AG09309 (cell line): ENCODE measurements at places on chromosomes 6 and 20.

DNA sequence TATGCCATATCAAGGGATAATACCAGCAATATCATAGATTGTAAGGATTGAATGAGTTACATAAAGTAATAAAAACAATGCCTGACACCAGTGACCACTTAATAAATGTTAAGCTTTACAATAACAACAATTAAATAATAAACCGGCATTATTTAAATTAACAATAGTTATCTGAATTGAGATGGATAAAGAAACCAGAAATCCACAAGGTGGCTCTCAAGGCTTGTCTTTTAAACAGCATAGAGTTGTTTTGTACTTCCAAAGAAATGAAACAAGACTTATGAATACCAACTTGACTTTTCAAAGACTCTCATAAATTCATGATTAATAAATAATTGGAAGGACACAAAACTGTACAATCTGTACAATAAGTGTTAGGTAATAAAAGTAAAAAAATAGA, 203.1 kb downstream of the ASCC3 start:
- no peak for DNase-seq

- no peak for DNase-seq
These were observed 58.8 kb upstream of the LTV1 start for GRCh38 chr6:143784316-143784715.

GRCh38 chr20:51199920-51200319, 177.0 kb upstream of the KCNG1 start:
- DNase-seq = no peak

GRCh38 chr6:129236001-129236517, 353.1 kb downstream of the LAMA2 start:
- DNase-seq = no peak

GRCh38 chr6:166325383-166326042, 16.8 kb downstream of the SFT2D1 start:
- no peak for DNase-seq

- no peak for DNase-seq
These were observed 66.0 kb downstream of the ZBTB2 start for GRCh38 chr6:151325075-151326050.

- DNase-seq = no peak
These were observed 18.3 kb downstream of the CAPN11 start for GRCh38 chr6:44176762-44177509.

DNA sequence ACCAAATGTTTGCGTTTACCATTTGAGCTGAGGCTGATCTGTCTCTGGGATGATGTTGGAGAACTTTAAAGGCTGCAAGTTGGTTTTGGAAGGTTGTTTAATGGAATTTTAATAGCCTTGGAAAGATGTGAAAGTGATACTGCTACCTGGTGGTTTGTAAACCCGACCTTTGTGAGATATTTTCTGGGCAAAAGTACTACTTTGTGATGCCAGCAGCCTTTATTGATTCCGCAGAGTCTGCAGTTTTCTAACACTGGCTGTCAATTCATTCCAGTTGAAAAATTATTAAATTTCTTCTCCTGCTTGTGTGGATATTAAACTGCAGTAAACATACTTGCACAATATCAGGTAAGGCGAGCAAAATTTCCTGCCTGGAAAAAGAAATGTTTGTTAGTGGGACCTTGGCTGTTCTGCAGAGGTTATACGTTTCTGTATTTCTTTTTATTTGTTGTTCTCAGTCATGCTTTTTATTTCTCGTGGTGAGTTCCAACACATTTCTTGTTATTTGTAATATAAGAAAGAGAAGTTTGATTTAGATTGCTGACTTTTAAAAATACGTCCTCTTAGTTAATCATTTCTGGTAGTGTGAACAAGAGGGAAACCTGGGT, 322.5 kb downstream of the CDKAL1 start:
- DNase-seq = no peak

- no peak for DNase-seq
These were observed 539.2 kb downstream of the GRIK2 start for GRCh38 chr6:101932704-101933103.

DNA sequence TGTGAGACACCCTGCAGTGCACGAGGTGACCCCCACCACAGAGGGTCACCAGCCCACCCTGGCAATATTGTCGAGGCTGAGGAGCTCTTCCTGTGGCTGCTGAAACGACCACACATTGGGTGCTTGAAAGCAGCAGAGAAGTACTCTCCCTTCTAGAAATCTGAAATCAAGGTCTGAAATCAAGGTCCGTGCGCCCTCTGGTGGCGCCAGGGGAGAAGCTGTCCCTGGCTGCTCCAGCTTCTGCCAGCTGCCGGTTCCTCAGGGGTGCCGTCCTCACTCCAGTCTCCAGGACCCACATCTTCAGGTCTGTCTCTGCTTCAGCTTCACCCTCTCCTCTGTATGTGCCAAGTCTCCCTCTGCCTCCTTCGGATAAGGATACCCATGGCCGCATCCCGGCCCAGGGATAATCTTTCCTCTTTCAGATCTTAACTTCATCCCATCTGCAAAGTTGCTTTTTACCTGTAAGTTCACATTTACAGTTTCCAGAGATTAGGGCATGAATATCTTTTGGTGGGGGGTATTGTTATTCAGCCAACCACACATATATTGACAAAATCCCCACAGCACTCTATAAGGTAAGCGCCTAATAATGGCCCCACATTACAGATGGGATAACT, 108.3 kb upstream of the PHACTR3 start:
- DNase-seq = peak; percentile 11

DNA sequence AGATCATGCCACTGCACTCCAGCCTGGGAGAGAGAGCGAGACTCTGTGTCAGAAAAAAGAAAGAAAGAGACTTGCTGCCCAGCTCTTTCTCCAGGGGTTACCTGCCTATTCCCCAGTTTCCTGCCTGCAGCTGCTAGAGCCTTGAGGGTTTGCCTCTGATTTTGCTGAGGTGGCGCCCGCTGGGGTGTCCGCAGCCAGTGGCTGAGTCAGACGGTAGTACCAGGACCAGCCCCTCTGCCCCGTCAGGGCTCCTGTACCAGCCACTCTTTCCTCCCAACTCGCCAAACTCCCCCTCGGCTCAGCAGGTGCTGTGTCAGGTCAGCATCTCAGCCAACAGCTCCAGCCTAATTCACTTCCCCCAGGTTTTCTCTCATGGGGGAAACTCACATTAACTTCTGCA, 7.4 kb upstream of the LSM14B start:
- DNase-seq = no peak

- no peak for DNase-seq
These were observed 116.6 kb downstream of the CBLN4 start for GRCh38 chr20:55888685-55889084.

DNA sequence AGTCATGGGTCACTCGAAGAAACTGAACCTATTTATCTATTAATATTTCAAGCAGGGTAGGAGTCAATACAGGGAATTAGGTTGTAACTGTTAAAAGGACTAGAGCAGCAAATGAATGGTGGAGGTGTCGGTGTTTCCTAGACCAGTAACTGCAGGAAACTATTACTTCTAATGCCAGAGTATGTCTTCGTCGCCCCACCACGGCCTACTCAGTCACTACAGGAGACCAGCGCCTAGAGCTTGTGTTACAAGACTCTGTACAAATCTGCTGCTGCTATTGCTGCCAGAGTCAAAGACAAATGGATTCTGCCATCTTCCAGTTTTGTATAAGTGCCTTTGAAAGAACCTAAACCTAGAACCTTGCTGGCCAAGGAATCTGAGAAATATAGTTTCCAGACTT, 343.9 kb downstream of the SOX4 start:
- no peak for DNase-seq

DNA sequence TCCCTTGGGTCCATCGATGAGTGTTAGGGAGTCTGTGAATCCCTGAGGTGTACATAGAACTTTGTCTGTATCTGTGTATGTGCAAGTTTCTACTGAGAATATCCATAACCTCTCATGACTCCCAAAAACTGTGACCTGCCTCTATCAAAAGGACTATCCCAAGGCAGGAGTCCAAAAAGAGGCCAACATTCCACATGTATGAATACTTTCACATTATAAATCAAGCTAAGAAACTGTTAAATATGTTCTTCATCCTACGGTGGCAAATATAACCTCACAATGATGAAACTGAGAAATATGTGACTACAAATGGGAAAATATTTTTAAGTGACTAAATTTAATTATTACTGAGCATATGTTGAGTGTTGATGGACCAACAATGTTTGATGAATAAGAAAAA, 16.1 kb upstream of the STX11 start:
- no peak for DNase-seq

DNA sequence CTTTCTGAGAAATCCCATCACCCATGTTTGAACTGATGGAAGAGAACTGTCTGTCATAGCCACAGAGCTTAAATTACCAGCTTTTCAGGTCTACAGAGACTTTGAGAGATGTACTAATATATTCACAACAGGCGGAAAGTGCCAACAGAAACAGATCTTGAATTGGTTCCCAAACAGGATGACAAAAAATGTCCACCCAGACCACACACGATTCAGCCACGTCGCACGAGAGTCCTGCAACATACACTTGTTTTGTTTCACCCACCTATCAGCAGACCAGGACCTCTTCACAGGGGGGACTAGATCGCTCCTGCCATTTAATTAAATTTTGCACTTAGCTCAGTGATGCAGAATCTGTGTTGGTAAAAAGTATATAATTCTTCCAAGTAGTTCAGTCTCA, 187.1 kb upstream of the CEP162 start:
- no peak for DNase-seq

- DNase-seq = no peak
These were observed 110.0 kb downstream of the GPX5 start for GRCh38 chr6:28635547-28636158.

DNA sequence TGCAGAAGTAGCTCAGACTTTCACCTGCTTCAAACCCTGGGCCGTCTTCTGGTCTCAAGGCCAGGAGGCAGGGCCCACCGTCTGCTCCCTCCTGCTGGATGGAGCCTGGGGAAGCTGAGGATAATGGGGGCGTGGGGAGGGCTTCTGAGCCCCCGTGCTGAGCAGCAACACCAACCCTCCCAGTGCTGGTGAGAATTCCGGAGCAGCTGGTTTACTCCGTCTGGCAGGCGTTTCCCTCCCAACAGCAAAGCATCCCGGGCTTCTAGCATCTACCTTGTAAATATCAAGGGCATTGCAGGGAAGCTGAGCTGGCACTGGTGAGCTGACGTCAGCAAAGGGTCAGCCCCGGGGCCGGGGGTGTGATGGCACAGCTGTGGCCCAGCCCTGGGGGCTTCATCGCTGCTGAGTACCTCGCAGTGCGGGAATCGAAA, 16.8 kb upstream of the CHRNA4 start:
- DNase-seq = no peak

- DNase-seq = no peak
These were observed 296.6 kb upstream of the MANEA start for GRCh38 chr6:95280686-95281273.

GRCh38 chr20:4095639-4096038, 80.3 kb upstream of the RNF24 start:
- DNase-seq = no peak

DNA sequence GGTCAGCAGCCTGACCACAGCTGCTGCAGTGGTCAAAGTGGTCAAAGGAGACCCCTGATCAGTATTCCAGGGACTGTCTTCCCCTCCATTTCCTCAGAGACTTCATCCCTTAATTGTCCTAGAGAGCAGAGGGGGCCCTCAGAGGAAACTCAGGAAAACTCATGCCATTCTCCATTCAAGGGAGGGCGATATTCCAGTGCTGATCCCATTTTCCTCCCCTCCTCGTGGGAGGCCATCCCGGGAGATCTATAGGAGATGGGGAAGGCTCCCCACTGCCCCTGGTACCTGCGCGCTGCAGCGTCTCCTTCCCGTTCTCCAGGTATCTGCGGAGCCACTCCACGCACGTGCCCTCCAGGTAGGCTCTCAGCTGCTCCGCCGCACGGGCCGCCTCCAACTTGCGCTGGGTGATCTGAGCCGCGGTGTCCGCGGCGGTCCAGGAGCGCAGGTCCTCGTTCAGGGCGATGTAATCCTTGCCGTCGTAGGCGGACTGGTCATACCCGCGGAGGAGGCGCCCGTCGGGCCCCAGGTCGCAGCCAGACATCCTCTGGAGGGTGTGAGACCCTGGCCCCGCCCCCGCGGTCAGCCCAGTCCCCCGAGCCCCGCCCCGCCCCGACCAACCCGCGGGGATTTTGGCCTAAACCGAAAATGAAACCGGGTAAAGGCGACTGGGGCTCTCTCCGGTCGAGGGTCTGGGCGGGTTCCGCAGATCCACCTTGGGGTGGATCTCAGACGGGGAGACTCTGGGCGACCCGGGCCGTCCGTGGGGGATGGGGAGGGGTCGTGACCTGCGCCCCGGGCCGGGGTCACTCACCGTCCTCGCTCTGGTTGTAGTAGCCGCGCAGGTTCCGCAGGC, 878 bp downstream of the HLA-C start:
- DNase-seq = no peak

GRCh38 chr20:4894409-4894808, 106.9 kb downstream of the SLC23A2 start:
- no peak for DNase-seq

DNA sequence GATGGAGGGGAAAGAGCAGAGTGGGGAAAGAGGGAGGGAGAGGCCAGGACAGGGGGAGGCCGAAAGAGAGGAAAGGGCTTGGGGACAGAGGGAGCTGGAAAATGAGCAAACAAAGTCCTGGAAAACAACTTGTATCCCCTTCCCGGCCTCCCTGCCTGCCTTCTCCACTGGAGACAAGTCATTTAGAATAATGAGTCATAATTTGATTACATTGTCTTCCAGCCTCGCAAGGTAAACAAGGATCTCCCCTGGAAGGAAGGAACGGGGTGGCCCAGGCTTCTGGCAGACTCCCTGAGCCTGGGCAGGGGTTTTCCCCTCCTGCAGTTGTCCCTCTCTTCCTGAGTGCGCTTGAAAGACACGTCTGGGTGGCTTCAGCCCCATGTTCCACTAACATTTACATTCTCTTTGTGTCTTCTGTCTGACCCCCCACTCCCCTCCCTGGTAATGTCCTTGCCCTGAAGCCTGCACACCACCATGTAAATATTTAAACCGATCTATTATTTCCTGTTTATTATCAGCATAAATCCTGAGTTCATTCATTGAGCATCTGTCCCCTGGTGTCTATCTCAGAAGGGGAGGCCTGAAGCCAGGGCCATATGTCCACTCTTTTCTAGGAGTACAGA, 12.1 kb upstream of the MRPS18A start:
- DNase-seq = no peak

DNA sequence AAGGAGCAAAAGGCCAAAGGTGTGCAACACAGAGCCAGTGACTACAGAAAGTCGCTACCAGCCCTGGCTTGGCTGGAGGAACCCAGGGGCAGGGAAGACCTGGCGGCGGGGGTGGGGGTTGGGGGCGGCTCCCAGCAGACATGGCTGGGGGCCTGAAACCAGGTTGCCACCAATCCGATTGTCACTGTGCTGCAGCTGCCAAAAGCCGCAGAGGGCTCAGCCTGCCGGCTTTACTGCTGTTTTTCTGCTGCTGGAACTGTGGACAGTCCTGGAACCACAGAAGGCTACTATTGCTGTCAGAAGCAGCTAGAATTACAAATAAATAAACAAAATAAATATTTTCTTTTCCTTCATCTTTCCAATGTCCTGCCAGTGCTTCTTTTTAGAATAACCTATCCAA, 25.7 kb upstream of the OGFRL1 start:
- DNase-seq = no peak

GRCh38 chr6:53731866-53732636, 62.8 kb upstream of the LRRC1 start:
- DNase-seq = no peak
